ENCODE measurements at places on chromosomes 13 and 19.

- no peak for DNase-seq
These were observed 8.9 kb downstream of the RASL11A start for GRCh38 chr13:27279506-27279905.

GRCh38 chr13:112270951-112271350, 105.2 kb upstream of the SPACA7 start:
- no peak for DNase-seq

GRCh38 chr19:33194886-33195644, 935 bp downstream of the LRP3 start:
- no peak for DNase-seq

DNA sequence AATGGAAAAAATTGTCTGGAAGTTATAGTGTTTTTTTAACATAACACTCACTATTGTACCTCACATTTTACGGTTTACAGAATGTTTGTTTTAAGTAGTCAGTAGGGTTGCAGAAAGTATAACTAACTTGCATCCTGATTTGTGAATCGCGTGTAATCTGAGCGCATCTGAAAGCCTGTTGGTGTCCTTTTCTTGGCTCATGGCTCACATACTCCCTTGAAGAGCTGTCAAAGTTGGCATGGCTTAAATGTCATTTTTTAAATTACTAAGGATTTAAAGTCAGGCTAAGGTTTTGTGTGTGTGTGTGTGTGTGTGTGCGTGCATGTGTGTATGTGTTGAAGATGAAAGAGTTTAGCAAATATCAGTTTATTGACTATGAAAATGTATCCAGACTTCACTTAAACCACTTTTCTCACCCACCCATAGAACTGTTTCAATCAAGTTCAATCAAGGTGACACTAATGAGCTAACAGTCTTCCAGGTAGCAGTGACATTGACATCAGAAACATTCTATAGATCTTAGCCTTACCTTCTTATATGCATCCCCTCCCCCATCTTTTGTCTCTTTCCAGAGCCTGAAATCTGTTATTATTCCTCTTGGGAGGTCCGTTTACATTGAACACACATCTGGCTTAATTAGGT, 480.4 kb upstream of the SGCG start:
- peak; percentile 42 for DNase-seq

DNA sequence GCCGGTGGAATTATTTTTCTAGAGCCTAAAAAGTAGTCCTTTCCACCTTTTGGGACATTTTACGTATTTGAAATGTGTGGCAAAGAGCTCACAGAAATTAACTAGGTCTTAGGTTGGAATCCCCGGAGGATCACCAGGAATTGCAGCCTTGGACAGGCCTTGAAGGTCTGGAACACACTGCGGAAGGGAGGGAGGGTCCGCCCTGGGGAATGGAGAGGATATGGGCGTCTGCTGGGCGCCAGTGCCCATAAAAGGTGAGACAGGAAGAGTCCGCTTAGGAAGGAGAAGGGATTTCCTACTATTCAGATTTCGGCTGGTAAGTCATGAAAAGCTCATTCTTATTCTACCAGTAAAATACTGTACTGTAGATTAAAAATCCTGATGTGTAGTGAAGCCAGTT, 111.9 kb downstream of the COL4A2 start:
- DNase-seq, result no peak

GRCh38 chr13:28429685-28430290, 65.1 kb downstream of the FLT1 start:
- no peak for DNase-seq

DNA sequence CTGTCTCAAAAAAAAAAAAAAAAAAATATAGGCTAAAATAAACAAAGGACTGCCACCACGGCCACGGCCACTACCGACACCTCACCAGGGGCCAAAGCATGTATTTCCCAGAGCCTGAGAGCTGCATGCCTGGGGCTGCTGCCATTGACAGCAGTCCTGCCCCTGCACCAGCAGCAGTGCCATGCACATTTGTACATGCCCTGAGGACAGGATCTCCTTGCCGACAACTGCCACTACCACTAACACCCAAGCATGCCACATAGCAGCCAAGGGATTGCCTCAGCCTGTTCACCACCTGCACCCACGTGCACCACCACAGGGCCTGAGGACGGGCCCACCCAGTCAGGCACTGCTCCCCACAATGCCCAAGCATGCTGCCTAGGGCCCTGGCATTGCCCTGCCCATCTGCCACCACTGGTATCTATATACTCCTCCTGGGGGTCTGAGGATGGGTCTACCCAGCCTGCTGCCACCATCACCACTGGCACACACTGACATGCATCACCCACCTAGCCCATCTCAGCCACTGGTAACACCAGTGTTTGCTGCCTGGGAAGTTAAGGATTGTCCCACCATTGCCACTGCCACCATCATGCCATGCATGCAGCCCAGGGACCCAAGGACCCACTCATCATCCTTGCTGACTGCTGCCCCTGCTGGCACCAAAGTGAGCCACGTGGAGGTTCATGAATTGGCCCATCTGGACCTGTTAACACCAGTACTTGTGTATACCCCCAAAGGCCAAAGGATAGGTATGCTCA, 10.6 kb upstream of the NUP62 start:
- no peak for DNase-seq

GRCh38 chr13:111281751-111282311, 38.6 kb upstream of the TEX29 start:
- peak; percentile 84 for DNase-seq

DNA sequence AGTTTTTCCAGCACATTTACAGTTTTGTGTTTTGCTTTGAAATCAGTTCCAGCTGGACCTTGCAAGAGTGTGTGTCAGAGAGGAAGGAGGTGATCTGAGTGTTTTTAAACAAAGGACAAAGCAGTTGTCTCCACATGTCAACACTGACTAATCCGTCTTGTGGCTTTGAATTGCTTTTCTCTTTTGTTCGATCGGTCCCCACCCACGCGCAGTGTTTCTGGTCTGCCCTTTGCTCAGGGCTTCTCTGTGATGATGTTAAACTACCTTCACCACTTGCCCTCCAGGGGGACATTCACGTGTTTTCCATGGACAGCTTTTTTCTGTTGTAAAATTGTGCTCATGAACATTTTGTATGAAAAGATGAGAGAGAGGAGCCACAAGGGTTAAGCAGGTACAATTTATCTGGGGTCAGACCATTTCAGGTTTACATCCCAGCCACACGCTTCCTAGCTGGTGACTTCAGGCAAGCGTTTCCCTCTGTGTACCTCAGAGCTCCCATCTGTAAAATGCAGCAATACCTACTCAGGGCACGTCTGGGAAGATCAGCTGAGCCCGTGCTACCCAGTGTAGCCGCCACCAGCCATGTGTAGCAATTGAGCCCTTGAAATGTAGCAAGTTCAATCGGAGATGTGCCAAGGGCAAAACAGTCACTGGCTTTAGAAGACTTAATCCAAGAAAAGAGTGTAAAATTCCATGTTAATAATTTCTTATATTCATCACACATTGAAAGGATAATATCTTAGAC, 13.5 kb upstream of the PLA2G4C start:
- DNase-seq, result no peak

DNA sequence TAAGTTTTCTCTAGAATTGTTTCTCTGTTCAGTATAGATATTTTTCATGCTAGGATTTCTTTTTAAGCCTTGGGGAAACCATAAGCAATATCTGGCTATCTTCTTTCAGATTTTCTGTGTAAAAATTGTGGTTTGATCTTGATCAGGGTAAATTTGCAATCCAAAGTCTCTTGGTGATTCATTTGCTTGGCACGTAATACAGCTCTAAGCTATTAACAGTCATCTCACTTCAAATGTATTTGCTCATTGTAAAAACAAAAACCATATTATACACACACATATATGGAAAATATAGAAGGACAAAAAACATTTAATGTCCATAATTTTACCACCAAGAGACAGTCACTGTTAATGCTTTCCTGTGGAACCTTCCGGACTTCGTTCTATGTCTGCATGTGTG, 191.0 kb downstream of the SHISA2 start:
- DNase-seq, result no peak

- no peak for DNase-seq
These were observed 7.5 kb downstream of the ZNF835 start for GRCh38 chr19:56663931-56664500.

GRCh38 chr13:31334547-31334946, 134.8 kb downstream of the B3GLCT start:
- no peak for DNase-seq

DNA sequence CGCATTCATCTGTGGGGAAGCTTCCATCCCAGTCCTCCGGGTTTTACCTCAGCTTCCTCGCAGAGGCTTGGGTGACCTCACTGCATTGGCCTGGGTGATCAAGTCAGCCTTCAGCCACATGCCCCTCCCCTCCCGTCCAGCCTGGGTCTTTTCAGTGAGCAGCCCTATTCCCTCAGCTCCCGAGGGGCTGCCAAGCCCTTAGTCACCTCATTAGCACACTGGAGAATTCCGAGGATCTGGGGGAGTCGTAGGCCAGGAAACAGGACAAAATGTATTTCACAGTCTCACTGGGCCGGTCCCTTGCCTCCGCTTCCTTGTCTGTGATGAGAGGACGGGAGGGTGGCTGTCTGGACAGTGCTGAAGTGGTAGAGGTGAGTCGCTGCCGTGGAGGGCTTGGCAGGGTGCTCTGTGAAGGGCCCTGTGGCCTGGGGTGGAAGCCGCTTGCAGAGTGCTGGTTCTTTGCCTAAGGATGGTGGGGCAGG, 19.9 kb downstream of the KDM4B start:
- DNase-seq, result no peak

GRCh38 chr13:20146381-20146780, 14.5 kb downstream of the GJA3 start:
- DNase-seq, result no peak

DNA sequence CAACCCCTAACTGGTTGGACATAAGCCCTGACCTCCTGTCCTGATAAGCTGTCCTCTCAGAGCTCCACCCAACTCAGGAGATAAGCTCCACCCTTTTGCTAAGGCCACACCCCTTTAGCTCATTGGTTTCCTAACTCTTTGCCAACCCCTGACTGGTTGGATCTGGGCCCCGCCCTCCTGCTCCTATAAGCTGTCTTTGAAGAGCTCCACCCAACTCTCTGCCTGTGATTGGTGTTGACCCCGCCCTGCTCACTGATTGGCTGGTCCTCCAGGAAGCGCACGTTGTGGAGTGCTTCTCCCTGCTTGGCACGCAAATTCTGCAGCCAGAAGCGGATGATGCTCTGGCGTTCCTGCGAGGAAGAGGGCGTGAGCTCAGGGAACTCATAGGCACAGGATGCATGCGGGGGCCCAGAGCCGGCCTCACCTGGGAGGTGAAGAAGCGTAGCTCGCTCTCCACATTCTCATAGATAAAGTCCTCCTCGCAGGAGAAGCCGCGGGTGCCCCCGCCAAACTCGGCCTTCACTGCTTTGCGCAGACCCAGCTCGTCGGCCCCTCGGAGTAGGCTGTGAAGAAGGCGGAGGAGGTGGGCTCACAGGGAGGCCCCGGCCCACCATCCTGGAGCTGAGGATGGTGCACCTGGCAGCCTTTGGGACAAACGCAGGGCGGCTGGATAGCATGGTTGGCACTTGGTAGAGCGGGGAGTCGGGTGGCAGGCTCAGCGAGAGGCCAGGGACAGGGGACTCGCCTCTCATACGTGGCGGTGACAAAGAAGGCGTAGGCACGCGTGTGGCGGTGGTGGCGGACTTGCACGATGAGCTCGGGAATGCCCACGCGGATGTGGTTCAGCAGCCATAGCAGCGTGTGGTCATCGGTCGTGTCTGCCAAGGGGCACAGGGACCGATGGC, 1.7 kb downstream of the ANO8 start:
- no peak for DNase-seq

GRCh38 chr13:102825400-102825799, 20.4 kb upstream of the ERCC5 start:
- DNase-seq, result no peak

GRCh38 chr19:31349160-31349881, at the start of gene TSHZ3:
TSS of gene TSHZ3 (minus strand) at chr19:31349436. CDS start at chr19:31349219, 217 bp downstream.
- peak; percentile 73 for DNase-seq

- peak; percentile 29 for DNase-seq
These were observed 1.1 kb downstream of the FOXO1 start for GRCh38 chr13:40665126-40666044.

DNA sequence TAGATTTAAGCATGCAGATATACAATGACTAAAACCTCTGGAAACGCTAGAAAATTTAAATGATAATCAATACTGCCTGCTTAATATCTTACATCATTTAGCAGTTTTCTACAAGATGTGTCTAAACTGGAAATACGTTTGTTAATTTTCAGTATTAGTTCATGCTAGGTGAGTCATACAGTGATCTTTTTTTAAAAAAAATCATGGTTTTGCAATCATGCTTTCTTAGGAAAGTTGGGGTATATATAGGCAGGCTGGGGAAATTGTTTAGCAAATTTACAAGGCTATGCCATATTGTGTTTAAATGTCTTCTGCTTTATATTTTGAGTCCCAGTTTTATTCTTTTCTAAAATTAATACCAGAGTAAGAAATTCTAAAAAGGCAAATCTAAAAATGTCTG, 245.4 kb upstream of the SPRY2 start:
- no peak for DNase-seq

DNA sequence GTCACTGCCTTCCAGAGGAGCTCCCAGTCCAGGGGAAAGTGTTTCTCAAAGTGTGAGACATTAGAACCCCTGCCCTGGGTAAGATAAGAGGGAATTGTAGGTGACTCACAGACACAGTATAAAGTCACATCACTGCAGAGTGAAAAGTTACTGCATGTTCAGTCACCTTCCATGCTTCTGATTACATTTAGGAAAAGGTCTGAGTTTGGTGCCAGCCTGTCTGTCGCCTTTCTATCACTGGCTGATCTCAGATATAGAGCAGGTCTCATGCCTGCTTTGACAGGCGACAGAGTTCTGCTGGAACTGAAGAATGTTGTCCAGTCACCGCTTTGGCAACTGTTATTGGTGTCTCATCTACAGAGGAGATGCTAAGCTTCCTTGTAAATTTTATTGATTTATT, 1078.6 kb downstream of the UQCRFS1 start:
- DNase-seq, result no peak

DNA sequence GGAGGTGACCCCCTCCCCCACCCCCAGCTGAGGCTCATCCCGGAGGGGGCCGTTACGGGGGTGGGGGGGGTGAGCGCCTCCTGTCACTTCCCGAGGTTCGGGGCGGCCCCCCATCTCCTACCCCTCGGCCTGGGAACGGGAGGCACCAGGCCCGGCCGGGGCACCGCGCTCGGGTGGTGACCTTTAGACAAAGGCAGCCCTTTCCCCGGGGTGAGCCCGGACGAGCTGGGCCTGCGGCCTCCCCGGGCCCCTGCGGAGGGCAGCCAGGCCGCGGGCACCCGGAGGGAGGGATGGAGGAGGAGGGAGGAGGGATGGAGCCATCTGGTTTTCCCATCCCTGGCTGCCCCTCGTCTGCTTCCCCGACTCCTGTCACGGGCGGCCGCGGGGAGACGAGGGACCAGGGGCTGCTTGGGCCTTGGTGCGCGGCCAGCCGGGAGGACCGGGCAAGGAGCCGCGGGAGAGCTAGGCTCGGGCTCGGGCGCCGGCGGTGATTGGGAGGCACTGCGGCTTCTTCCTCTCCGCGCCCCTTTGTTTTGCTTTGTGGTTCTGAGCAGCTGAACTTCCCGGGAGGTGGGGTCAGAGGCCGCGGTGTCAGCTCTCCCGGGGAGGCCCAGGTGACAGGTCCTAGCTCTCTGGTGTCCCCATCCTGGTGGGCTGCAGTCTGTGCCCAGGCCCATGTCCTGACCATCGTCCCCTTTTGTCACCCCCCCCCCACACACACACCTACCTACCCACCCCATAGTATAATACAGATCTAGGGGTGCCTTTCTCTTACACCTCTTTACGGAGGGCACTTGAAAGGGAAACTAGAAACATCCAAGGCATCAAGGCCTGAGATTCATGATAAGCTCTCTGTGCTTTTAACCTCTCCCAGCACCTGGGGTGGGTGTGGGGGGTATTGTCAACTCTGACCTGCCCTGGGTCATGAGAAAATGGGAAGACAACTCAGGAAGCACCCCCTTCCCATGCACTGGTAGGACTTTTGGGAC, 1.3 kb downstream of the BICRA start:
- peak; percentile 29 for DNase-seq

All from NCI-H1105 (cell line).